T follicular helper cell (primary cell): ENCODE measurements at places on chromosomes 12 and 14.

DNA sequence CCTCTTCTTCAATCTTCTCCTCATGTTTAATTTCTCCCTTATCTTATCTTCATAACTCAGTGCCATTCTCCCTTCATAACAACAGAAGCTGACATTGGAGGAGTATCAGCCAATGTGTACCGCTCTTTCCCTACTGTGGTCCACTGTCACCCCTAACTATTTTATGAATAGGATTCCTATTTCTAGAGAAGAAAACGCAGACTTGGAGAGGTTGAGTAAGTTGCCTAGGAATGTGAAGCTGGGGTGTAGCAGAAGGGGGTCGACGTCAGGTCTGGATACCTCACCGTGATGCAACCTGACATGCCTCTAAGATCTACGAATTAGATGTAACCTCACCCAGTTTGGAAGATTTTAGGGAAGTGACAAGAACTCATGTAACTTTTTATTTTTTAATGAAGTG is 17.1 kb downstream of the LMO3 start:
- no peak for DNase-seq

- DNase-seq = no peak
Measured at GRCh38 chr14:59337141-59337611, 128.0 kb downstream of the GPR135 start.

- DNase-seq = no peak
Measured at GRCh38 chr12:108564724-108565123, 2.3 kb downstream of the ISCU start.

DNA sequence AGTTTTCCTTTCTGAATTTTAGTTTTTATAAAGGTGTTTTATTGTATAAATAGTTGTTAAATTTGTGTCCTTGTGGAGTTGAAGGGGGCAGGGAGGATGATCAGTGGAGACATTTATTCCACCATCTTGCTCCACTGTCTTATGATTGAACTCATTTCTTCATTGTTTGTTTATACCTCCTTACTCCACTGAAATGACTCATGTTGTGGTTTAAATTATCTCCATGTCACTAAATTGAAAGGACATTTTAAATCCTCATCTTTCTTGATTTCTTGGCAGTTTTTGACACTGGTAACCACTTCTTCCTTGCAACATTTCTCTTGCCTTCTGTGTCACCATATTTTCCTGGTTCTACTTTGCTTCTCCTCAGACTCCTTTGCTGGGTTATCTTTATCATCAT is 23.6 kb upstream of the FERMT2 start:
- DNase-seq = no peak

DNA sequence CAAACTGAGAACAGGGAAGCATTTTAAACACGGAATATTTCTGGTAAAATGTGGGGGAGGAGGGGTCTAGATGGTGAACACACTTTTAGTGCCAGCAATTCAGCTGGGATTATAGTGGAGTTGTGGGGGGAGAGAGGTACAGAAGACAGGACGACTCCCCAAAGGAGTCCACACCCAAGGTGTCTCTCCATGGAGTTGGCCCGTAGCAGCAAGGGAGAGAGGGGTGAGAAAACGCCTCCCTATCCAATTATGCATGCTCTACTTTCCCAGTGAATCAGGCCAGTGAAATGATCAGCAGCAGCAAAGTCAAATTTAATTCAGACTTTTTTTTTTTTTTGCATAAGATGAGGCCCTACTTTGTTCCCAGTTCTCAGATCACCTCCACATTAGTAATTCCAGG is 38.6 kb downstream of the BTG1 start:
- DNase-seq = no peak

DNA sequence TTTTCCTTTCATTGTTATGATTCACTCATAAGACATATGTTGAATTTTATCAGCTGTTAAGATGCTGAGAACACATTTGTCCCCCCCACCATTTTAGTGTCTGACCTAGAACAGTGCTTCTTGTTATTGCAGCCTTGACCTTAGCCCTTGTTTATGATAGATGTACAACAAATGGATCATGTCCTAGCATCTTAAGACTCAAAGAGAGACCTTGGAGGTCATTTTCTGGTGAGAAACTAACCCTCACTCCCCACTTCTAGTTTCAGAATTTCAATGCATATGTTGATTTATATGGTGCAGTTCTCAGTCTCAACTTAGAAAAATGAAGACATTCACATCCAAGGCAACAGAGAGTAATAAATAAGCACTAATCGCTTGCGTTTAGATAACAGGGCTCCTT is 391.2 kb downstream of the AEBP2 start:
- DNase-seq = no peak

GRCh38 chr14:95026851-95027463 is 130.4 kb downstream of the DICER1 start:
- DNase-seq = no peak

GRCh38 chr12:12891881-12892355 is 556 bp downstream of the GPRC5A start:
- no peak for DNase-seq
